ENCODE measurements at places on chromosomes 16 and 17.
A peak's percentile ranks its signal among the peaks of the same experiment; 100 is the strongest.

GRCh38 chr17:21039839-21040575 is 2.8 kb downstream of the USP22 start:
- DNase-seq, result peak; percentile 53

GRCh38 chr16:19118938-19119431 is 5.2 kb downstream of the ITPRIPL2 start:
- DNase-seq, result peak; percentile 53

DNA sequence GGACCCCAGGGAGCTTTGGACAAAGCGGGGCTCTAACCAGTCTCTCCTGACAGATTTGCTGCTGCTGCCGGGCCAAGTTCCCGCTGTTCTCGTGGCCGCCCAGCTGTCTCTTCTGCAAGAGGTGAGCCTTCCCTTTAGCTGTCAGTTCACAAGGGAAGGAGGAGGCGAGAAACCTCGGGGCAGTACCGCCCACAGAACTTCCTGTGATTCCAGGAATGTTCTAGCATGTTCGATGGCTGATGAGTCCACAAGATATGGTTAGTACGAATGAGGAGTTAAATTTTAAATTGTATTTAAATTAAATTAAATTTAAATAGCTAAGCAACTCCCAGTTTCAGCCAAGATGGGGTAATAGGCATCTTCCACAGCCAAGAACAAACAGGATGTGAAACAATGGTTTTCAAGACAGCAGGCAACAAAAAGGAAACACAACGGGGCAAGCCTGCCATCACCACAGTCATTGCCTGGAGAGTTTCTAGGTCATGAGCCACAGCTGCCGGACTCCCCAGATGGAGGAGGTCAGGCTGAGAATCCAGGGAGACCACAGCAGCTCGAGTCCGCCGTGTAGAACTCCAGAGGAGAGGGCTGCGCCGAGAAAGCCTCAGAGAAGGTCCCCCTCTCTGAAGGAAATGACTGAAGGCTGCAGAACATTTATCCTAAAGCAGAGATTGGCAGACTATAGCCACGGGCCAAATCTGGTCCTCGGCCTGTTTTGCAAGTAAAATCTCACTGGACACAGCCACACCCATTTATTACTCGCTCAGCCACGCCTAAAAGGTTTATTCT is 9.5 kb upstream of the TCF25 start:
- DNase-seq, result peak; percentile 36

DNA sequence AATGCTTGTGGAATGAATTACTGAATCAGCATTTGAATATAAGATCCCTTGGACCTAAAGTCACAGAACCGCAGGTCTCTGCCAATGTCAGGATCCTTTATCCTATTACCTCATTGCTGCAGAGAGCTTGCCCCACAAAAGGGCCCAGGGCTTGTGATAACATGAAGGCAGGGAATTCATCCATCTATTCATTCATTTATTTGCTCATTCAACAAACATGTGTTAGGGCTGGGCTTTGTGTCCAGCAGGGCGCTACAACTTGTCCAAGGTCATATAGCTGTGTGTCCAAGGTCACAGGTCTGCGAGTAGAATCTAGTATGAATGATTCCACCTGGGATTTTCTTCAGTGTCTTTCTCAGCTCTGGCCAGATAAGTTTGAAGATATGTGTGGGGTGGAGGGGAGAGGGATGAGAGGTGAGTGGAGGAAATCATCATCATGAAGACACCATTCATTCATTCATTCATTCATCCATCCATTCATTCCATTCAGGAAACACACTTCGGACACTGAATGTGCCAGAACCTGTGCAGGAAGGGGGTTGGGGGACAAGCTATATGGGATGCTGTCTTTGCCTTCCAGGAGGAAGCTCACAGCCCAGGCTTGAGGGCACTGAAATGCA is 1.3 kb upstream of the UNC45B start:
- no peak for DNase-seq

DNA sequence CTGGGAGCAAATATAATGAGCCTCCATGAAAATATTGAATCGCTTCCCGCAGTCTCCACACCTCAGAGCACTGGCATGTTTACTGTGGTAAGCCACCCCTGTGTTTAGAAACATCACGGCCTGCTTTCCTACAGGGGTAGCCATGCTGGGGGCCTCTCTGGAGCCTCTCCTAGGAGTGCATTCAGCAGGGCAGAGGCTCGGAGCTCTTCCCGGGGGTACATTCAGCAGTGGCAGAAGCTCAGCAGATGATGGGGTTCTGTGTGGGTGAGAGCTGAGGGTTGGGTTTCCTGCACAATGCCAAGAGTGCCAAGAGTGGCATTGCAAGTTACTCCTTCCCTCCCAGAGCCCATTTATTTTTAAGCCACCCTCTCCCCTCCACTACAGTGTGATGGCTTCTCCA is 386.6 kb downstream of the SEC14L1 start:
- no peak for DNase-seq

DNA sequence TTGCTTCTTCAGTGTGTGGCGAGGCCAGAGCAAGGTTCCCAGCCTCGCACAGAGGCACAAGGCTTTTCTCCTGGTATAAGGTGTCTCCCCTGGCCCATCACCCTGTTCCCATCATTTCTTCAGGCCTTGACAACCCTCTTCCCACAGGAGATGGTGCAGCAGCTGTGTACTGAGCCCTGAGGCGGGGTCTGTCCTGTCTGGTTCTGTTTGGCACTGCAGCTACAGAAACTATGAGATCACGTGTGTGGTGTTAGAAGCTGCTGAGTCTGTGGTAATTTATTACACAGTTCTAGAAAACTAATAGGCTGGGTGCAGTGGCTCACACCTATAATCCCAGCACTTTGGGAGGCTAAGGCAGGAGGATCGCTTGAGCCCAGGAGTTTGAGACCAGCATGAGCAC is 7.2 kb downstream of the PLA2G15 start:
- DNase-seq, result no peak

DNA sequence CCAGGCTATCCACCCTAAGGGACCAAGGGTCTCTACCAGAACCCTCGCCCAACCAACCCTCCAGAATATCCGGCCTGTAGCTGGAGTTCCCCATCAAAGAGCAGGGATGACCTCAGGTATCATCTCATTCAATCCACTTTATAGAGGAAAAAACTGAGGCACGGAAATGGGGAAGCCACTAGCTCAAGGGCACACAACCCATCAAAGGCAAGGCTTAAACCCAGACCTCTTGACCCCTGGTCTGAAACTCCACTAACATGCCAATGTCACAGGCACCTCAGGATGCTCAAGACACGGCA is 1.6 kb downstream of the TBC1D10B start:
- no peak for DNase-seq

GRCh38 chr17:56603486-56604238 is 10.2 kb downstream of the NOG start:
- no peak for DNase-seq

DNA sequence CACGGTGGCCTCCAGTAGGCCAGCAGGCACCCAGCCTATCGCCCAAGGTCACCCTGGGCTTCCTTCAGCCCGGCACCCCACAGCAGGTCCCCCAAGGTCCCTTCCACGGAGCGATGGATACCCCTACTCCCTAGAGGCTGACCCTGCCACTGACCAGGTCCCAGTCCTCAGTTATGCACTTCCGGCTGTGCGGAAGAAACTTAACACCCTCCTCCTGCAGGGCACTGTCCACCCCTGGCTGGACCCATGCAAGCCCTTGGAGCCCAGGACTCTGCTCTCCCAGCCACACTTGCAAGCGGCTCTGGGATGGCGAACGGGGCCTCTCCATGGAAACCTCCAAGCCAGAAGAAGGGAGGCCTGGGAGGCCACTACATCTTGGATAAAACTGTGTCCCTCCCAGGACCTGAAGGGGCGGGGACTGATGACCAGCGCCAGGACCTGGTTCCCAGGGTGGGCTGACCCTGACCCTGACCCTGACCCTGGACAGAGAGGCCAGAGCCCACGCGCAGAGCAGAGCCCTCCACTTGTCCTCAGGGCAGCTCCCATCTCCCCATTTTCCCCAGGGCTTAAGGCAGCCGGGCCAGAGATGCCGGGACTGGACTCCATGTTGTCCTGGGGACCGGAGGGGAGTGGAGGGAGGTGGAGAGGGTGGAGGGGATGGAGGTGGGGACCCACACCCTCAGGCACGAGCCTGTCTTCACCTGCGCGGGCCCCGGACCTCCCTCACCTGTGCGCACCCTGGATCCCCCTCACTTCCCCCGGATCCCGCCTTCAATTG is 734 bp downstream of the CEP131 start:
- no peak for DNase-seq

GRCh38 chr16:83023011-83023410 is 396.2 kb downstream of the CDH13 start:
- DNase-seq, result no peak

DNA sequence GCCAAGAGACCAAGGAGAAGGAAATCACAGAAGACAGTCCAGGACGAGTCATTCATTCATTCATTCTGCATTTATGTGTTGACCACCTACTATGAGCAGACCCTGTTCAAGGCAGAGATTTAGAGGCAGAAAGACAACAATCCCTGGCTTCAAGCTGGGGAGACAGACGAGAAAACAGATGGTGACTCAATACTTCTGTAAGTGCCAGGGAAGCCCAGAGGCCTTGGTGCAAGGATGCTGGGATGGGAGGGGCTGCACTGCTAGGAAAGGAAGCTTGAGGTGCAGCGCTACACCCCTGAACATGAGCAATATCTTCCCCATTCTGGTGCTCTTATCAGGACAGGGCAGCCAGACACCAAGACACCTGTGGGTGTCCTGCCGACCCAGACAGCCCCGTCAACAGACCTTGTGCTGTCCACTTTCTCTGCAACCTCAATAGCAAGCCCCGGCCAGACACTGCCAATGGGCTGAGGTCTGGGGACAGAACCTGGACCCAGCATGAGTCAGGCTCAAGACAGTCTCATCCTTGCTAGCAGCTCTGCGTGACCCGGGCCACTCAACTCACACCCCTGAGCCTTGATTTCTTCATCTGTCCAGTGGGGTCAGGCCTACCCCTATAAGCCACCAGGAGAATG is 163.5 kb downstream of the COPRS start:
- DNase-seq, result no peak

DNA sequence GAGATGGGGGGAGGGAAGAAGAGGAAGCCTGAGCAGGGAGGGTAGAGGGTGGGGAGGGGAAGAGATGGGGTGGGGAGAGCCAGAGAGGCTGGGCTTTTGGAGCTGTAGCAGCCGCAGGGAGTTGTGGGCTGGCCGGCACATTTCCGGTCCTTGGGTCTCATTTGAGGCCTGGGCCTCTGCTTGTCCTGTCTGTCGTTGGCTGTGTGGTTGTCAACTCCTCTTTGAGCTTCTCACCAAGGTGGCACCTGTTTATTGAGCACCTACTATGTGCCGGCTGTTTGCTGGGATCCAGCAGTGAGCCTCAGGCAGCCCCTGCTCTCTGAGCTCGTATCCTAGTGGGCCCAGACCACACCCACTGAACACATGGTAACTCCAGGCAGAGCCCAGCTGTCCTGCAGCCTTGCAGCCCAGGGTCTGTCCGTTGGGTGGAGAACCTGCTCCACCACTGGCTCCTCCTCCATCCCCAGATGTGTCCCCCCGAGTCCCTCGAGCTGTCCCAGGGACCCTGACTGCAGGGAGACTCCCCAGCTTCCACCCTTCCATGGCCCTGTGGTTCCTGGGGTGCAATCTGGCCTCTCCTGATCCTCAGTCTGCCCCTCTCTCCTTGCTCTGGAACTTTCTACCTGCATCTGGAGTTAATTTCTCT is 164.9 kb downstream of the IRF8 start:
- no peak for DNase-seq

DNA sequence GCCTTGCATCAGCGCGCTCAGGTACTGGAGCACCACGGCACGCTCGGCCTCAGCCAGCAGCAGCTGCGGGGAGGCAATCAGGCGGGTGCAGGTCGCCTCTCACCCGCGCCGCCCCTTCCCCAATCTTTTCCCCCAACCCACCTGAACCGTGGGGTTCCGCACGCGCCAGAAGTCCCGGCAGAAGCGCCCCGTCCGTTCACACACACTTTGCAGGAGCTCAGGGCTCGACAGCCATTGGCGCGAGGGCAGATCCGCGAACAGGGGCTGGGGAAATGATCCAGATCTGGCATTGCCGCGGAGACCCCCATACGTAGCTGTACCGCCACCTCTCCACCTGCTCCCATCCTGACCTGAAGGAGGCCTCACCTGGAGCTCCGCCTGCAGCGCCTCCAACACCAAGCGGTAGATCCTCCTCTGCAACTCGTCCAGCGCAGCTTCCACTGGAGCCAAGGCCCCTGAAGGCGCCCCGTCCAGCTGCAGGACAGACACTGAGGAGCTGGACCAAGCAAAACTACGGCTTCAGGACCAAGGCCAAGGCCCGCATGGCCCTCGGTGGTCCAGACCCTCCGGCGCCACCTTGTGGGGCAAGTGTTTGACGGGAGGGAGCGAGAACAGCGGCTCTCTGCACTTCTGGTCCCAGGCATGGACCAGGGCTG is 1.4 kb upstream of the MATCAP1 start:
- peak; percentile 92 for DNase-seq

- DNase-seq, result no peak
Measured at GRCh38 chr17:27609611-27610303, 21.2 kb upstream of the LGALS9 start.

- DNase-seq, result no peak
Measured at GRCh38 chr17:66514227-66514806, 211.9 kb downstream of the PRKCA start.

- DNase-seq, result no peak
Measured at GRCh38 chr16:50377001-50377400, 8.2 kb upstream of the BRD7 start.

GRCh38 chr16:27748868-27749546 is 199.1 kb downstream of the KATNIP start:
- peak; percentile 4 for DNase-seq

GRCh38 chr17:67421869-67422273 is 44.8 kb downstream of the PITPNC1 start:
- DNase-seq, result peak; percentile 36

DNA sequence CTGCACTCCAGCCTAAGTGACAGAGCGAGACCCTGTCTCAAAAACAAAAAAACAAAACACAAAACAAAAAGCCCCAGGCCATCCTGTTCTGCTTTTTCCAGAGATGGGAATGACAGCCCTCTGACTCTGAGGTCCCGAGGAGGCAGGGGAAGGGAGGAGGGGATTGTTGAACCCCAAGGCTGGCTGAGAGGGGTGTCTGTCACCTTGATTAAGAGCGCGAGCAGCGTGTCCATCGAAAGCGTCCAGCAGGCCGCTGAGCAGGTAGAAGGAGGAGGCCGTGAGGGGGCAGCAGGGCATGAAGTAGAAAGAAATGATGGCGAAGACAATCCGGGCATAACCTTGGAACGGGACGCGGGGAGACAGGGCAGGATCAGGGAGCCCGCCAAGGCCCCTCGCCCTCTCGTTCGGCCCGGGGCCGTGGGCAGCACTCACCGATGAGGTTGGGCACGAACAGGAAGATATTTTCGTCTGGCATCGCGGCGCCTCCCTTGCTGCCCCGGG is 593 bp downstream of the CDIPT start:
- DNase-seq, result no peak

Data from activated naive CD8-positive, alpha-beta T cell treated with anti-CD3 and anti-CD28 coated beads, Interleukin-2, amount 50 U/mL, for 24 hours (primary cell).